ENCODE measurements at places on chromosomes 16 and 17.

GRCh38 chr16:67194260-67194659 lies 2.3 kb downstream of the E2F4 start:
- no peak for DNase-seq

- no peak for DNase-seq
Measured at GRCh38 chr16:15792563-15792971, 64.3 kb downstream of the MYH11 start.

DNA sequence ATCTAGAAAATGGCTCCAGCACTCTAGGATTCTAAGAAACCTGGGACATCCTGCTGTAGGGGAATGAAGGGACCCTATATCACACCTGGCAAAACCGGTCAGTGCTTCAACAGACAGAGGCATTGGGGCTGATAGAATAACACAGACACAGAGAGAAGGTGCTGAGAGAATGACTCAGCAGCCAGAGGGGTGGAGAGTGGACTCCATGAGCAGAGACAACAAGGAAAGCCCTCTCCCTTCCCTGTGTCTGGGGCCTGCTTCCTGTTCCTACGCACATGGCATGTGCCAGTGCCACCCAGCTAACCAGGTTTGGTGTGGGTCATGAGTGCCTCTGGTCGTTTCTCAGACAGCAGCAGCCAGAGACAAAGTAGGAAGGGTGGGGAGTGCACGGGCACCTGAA lies 140.3 kb downstream of the CCT6B start:
- no peak for DNase-seq

- DNase-seq: no peak
Measured at GRCh38 chr17:56658648-56659047, 65.1 kb downstream of the NOG start.

DNA sequence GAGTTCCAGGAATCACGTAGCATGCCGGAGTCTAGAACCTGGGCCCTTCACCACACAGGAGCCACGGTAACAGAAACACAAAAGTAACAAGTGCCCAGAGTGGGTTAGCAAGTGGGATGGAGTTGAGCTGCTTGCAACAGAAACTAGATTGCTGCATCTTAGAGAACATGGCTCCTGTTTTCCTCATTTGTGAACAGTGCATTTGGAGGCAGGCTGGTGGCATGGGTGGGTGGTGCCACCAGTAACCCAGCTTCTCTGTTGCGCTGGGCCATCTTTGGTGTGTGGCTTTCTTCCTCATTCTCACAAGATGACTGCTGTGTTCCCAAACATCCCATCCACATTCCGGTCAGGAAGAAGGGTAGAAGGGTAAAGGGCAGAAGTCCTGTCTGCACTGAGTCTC lies 95.5 kb downstream of the KATNIP start:
- DNase-seq: no peak

DNA sequence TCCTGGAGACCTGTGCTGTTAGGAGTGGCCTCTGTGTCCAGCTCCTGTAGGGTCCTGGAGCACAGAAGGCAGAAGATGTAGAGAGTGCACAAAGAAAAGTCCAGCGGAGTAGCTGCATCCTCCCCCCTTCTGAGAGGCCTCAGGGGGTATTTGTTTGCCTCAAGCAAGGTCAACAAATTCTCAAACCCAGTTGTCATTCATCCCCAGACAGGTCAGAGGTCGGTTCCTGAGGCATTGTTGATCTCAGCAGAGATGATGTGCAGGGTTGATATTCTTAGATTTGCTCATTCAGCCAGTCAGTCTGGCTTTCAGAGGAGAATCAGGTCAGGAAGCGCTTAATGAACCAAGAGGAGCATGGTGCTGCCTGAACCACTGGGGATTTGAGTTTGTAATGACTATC lies 8.3 kb upstream of the RBFOX1 start:
- DNase-seq: no peak

DNA sequence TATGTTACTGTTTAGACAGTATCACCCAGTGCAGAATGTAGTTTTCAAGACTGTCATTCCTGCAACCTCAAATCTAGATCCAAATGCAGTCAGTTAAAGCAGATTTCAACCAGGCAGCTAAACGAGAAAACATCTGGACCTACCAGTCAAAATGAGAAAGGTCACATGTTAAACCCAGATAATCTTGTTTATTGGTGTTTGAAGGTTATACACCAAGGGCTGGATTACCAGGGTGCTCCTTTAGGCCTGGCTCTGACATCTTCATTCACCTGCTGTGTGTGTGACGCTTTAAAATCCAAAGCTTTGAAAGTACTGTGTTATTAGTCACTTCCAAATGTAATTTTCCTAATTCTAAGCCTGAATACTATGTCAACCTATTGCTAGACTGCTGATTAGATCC lies 54.9 kb downstream of the IKZF3 start:
- no peak for DNase-seq

GRCh38 chr17:69358688-69359596 lies 32.0 kb upstream of the ABCA5 start:
- no peak for DNase-seq

DNA sequence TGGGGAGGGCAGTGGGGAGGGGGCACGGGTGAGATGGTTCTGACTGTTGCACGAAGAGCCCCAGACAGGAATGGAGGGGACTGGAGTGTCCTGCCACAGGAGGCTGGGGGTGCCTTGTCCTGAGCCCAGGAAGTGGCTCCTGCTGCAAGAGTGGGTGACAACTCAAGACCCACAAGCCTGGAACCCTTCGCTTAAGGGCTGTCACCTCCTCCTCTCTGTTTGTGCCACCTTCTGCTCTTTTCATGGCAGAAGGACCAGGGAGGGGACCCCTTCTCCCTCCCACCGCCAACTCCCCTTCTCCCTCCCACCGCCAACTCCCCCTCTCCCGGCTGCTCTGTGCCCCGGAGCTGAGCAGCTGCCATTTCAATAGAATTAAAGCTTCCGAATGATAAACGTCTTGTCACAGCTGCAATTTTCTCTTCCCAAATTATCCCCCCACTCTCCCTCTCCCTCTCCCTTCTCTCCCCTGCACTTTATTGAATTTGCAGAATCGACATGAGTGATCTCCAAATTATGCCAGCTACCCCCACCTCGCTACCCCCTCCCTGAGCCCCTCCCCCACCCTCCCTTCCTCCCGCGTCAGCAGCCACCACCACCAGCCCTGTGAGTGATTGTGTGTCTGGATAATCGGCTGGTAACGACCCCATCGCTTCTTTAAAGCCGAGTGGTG lies 13.7 kb downstream of the GJD3 start:
- DNase-seq: no peak

- no peak for DNase-seq
Measured at GRCh38 chr16:27437946-27438345, 36.0 kb downstream of the IL21R start.

DNA sequence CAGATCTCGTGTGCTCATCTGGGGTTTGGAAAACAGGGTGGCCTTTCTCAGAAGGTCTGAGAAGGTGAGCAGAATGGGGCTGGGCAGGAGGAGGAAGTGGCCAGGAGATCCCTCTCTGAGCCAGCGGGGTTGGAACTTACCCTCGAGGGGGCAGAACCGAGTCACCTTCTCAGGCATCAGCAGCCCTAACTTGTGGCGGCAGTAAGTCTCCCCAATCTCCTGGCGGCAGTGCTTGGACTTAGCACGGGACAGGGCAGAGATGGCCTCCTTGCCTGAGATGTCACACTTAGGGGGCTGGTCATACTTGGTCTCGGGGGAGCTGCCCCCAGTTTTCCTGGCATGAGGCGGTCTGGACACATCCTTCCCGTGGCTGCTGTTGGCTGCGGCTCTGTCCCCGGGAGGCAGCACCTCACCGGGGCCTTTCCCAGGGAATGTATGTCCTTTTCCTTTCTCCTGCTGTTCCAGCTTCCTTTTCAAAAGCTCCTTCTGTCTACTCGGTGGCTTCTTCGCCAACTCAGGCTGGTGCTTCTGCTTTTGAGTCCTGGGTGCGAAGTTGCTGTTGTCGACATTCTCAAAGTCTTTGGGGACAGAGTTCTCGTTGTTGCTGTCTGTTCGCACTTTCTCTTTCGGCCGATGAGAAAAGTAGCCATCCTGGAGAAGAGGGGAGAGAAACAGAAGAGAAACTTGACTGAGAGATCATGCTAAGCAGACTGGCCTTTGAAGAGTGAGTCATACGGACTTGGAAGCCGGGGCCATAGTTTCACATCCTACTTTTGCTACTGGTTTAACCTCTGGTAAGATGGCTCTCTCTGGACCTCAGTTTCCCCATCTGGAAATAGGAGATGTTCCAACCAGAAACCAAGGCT lies 211.7 kb downstream of the XYLT1 start:
- no peak for DNase-seq

DNA sequence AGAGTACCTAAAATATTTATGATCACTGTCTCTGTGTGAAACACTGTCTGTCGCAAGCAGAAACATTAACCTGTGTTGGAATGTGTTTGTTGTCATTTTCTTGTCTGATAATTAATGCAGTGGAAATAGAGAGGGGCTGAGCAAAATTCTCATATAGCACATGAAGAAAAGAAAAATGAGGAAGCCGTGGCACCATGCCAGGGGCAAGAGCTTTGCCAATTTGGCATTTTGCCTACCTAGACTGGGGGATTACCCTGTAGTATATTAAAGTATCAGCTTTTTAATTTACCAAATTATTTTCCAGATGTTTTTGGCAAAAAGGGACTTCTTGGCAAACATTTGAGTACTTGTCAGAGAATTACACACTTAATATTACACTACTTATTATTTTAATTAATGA lies 1326.6 kb upstream of the GOT2 start:
- no peak for DNase-seq

- no peak for DNase-seq
Measured at GRCh38 chr16:61842666-61843065, 193.6 kb downstream of the CDH8 start.

DNA sequence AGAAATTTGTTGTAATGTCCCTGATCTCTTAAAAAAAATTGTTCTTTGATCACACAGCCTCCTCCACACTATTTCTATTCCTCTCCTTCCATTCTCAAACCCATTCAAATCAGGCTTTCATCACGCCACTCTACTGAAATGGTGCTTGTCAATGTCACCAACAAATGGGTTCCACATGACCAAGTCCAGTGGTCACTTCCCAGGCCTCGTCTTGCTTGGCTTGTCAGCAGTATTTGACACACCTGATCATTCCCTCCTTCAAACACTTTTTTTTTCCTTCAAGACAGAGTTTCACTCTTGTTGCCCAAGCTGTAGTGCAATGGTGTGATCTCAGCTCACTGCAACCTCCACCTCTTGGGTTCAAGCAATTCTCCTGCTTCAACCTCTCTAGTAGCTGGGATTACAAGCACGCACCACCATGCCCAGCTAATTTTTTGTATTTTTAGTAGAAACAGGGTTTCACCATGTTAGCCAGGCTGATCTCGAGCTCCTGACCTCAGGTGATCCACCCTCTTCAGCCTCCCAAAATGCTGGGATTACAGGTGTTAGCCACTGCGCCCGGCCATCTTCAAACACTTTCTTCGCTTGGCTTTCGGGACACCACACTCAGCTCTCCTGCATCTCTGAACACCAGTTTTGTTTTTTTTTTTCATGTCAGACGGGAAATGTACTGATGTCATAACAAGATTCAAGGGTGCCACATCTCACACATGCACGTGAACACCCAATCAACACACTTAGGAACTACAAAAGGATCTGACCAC lies 18.3 kb downstream of the NQO1 start:
- DNase-seq: no peak

GRCh38 chr17:79478051-79478461 lies 132.8 kb downstream of the RBFOX3 start:
- no peak for DNase-seq

DNA sequence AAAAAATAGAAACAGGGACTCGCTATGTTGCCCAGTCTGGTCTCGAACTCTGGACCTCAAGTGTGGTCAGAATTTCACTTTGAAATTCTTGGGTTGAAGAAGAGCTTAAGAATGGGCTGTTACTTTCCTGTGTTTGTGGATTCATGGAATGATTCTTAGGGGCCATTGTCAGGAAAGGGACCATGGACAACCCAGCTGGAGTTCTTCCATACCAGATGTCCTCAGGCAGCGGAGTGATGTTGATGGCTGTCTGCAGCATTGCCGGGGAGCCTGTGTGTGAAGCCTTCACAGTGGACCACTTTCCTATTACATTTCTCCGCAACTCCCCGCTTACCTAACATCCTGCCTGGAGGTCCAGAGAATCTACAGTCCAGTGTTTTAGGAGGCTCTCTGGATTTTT lies 145.9 kb downstream of the CLEC16A start:
- DNase-seq: no peak

DNA sequence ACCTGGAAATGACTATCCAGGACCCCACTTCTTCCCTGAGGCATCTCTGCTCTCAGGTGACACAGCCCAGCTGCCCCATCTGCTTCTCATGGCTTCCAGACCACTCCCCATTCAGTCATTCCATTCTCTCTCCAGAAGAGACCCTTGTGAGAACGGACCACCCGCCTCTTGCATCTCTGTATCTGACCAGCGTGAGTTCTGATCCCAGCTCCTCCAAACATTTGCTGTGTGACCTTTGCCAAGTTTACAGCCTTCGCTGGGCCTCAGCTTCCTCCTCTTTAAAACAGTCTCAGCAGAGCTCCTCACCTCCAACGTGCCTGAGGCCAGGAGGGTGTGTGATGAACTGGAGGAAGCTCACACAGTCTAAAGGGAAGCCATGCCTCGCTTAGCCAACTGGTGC lies 39.6 kb downstream of the C16orf82 start:
- no peak for DNase-seq

GRCh38 chr17:7123844-7124243 lies 9.2 kb upstream of the ASGR2 start:
- no peak for DNase-seq

GRCh38 chr16:88804552-88805339 lies 1.2 kb downstream of the CDT1 start:
- DNase-seq: no peak

GRCh38 chr17:60079401-60080243 lies 901 bp upstream of the HEATR6 start:
- DNase-seq: no peak

DNA sequence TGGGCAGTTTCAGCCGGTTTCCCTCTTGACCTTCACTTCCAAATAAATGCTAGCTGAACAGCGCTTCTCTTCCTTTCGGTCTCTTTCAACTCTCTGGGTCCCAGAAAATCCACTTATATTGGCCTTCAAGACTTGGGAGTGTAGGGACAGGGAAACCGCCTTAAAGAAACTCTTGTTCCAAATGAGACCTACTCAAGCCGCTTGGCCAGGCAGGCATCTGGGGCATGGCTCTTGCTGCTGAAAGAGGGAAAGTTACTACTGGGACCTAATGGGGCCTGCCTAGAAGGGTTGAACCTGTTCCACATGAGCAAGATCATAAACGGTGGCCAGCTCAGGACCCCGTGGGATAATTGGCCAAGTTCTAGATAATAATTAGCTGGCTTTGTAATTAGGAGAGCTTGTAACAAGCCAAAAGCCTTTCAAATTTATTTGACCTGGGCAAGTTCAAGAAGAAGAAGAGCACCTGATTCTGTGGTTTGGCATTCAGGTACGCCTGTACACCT lies 13.2 kb downstream of the CDH1 start:
- no peak for DNase-seq

DNA sequence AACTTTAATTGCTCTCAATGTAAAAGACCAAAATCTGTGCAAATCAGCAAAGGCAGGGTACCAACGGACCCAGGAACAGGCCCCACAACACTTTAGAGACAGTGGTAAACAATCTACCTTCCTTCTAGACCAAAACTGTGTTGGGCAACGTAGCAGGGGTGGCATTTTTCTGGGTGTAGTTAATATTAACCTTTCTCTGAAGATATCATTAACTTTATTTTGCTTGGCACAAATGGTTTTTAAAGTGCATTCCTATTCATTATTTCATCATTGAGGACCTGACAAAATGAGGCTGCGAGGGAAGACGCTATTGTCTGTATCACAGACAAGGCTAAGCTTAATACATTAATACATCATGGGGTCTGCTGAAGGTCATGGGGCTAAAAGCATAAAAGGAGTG lies 37.9 kb upstream of the TRAP1 start:
- DNase-seq: no peak

- DNase-seq: no peak
Measured at GRCh38 chr16:20740007-20740883, 1.4 kb downstream of the THUMPD1 start.

- no peak for DNase-seq
Measured at GRCh38 chr17:4858882-4859260, 25.7 kb downstream of the MINK1 start.
